ENCODE measurements at places on chromosomes 4 and X.

- DNase-seq: no peak
These were observed 293.2 kb downstream of the UNC5C start for GRCh38 chr4:95255396-95256107.

- DNase-seq: no peak
These were observed 15.2 kb downstream of the ASB11 start for GRCh38 chrX:15299941-15300851.

- DNase-seq: no peak
These were observed 23.6 kb upstream of the GJB1 start for GRCh38 chrX:71199252-71200008.

DNA sequence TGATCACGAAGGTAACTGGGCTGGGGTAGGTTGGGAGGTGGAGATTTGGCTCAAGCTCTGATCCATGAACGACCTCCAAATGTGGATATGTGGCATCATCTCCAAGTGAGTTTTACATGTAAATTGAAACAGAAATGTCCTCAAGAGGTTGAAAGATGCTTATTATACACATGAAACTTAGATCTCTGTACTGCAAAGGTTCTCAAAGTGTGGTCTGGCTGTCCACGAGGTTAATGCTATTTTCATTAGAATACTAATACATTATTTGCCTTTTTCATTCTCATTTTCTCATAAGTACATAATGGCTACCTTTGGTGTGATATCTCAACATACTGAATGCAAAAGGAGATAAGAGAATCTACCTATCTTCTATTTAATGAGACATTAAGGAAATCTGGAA lies 198.2 kb downstream of the RASL11B start:
- no peak for DNase-seq

DNA sequence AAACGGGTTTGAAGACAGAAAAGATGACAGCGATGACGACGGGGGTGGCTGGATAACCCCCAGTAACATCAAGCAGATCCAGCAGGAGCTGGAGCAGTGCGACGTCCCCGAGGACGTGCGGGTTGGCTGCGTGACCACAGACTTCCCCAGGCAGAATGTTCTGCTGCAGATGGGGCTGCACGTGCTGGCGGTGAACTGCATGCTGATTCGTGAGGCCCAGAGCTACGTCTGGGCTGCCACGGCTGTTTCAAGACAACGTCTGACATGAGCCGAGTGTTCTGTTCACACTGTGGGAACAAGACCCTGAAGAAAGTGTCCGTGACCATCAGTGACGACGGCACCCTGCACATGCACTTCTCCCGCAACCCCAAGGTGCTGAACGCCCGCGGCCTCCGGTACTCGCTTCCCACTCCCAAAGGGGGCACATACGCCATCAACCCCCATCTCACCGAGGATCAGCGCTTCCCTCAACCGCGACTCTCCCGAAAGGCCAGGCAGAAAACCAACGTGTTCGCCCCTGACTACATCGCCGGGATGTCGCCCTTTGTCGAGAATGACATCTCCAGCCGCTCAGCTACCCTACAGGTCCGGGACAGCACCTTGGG lies 319.2 kb upstream of the SLC7A11 start:
- no peak for DNase-seq

- no peak for DNase-seq
These were observed 428.0 kb downstream of the ZNF674 start for GRCh38 chrX:46117234-46117633.

Data from HS-27A (cell line).